Smooth muscle cell of the pulmonary artery (primary cell): ENCODE measurements at places on chromosomes 4 and X. TPM values are rescaled to one million over a fixed set of nuclear protein-coding genes. Genes with fewer than 3 reads are reported as not detected.

Gene FAM53A
- total RNA-seq, result 0.72 and 1.6 TPM in 2 replicates

Gene LIMCH1
- 33.4 and 47.0 TPM in 2 replicates for total RNA-seq

Gene SORCS2
- total RNA-seq, result 0.33 and 0.53 TPM in 2 replicates

Gene PRKG2
- 0.36 and 1.8 TPM in 2 replicates for total RNA-seq

Gene TEX13D
- total RNA-seq, result not detected in 2 replicates

Gene IL9R
- not detected in 2 replicates for total RNA-seq
